Activated CD4-positive, alpha-beta T cell treated with anti-CD3 and anti-CD28 coated beads for 1 hour (primary cell): ENCODE measurements at places on chromosomes 1 and 21.
A peak's percentile ranks its signal among the peaks of the same experiment; 100 is the strongest.

- DNase-seq: no peak
Observed at GRCh38 chr1:207821464-207822045, 69.7 kb downstream of the CD46 start.

DNA sequence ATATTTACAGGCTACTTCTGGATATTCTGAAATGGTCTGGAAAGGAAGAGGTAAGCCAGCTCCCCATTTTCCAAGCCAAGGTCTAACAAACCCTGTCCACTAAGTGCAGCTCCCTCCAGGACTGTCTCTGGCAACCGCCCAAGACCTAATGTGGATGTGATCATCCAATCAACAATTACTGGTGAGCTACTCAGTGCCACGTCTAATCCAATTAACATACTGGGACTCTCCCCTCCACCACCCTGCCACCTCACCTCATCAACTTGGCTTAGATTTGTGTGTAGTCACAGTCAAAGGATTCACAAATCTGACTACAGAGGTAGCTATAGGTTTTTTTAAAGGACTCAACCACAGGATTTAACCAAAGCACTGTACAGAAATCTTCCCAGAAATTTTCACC is 25.4 kb upstream of the S100A7 start:
- DNase-seq: no peak

- no peak for DNase-seq
Observed at GRCh38 chr1:232137066-232137465, 492.9 kb downstream of the SIPA1L2 start.

DNA sequence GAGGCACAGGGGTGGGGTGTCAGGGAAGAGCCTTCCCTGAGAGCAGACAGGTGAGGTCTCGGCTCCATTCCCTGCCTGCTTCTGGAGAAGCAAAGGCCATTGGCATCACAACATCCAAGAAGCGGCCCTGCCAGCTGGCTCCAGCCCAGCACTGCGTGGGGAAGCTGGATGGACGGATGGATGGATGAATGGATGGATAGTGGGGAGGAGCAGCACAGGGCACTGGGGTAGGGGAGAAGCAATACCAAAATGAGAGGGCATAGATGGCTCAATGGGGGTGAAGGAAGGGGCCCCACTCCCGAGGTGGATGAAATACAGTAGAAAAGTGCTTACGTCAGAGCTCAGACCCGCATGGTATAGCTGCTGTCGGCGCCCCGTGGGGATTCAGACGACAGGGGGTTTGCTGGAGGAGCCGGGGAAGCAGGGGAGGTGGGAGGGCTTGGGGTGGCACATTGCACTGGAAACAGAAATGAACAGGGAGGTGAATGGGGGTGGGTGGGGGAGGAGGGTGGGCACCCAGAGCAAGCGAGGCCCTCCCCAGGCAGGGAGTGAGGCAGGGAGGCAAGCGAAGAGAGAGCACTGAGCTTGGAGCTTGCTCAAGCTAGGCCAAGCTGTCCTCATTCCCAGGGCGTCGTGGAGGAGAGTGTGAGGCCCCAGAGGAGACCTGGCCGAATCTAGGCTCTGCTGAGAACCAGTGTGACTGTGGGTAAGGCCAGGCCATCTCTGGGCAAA is 9.5 kb upstream of the GOLT1A start:
- DNase-seq: no peak

DNA sequence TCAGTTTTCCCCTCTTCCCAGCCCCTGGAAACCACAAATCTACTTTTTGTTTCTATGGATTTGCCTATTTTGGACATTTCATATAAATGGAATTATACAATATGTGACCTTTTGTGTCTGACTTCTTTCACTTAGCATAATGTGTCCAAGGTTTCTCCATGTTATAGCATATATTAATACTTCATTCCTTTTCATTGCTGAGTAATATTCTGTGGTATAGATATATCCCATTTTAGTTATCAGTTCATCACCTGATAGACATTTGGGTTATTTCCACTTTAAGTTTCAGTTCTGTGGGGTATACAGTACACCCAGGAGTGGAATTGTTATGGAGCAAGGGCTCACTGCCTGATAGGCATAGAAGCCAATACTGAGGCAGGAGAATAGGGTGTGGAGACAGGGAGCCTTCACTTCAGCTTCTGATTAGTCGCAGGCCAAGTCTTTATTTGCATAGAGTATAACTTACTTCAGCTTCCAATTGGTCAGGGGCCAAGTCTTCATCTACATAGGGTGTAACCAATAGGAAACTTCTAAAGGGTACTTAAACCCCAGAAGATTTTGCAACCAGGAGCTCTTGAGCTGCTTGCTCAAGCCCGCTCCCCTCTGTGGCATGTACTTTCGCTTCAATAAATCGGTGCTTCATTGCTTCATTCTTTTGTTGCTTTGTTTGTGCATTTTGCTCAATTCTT is 8.3 kb upstream of the NVL start:
- DNase-seq: no peak

GRCh38 chr21:45135868-45136267 is 61.5 kb downstream of the ADARB1 start:
- no peak for DNase-seq

GRCh38 chr1:190159146-190159545 is 318.5 kb downstream of the BRINP3 start:
- DNase-seq: no peak

DNA sequence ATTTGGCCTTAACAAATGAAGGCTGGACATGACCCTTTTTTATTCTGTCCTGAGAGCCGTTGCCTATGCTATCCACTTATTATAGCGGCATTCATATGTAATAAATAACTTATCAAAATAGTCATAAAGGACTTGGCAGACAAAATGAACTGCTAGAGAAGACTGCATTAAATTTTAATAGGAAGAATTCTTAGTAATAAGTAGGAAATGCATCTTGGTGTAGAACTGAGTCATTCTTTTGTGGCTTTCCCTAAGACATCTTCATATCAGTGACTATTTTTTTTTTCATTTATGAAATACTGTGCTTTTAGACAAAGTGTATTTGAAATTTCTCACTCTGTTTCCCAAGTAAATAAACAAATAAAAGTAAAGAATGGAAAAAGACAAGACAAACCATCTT is 45.6 kb downstream of the PBX1 start:
- no peak for DNase-seq

- no peak for DNase-seq
Observed at GRCh38 chr1:43866201-43866600, 67.4 kb upstream of the ARTN start.

DNA sequence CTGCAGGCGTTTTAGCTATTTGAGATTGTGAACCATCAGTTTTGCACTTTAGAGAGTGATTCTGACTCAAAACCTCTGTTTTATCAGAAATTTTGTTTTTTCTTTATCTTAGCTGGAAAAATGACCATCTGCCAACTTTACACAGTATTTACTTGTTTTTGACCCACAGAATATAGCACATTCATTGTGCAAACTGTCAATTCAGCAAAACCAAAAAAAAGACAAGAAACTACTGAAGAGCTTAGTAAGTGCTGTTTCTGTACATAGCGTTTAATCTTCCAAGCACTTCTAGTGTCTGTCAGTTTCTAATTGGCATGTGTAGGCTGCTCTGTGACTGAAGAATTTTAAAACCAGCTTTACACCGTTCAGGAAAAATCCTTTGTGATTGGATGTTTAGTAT is 76.0 kb upstream of the VANGL1 start:
- DNase-seq: no peak

GRCh38 chr21:38795475-38795874 is 10.3 kb upstream of the ETS2 start:
- DNase-seq: no peak

DNA sequence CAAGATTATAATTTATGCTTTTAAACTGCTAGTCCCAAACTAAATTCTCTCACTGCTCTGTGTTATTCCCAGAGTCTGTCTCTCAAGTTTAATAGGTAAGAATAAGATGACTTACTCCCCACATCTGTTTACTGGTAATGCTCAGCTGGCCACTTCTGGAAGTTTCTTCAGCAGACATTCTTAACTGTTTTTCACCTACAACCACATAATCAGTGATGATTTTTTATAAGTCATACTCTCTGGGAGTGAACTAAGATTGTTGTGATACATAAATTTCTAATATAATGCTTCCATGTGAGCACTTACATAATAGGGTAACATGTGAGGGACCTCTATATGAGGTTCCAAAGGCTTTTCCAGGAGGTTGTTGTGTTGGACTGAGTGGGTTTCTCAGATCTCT is 8.7 kb downstream of the SLAMF7 start:
- DNase-seq: no peak

- no peak for DNase-seq
Observed at GRCh38 chr1:65458730-65459396, 38.4 kb downstream of the LEPR start.

- DNase-seq: no peak
Observed at GRCh38 chr1:109659997-109660690, 4.2 kb downstream of the GSTM4 start.

DNA sequence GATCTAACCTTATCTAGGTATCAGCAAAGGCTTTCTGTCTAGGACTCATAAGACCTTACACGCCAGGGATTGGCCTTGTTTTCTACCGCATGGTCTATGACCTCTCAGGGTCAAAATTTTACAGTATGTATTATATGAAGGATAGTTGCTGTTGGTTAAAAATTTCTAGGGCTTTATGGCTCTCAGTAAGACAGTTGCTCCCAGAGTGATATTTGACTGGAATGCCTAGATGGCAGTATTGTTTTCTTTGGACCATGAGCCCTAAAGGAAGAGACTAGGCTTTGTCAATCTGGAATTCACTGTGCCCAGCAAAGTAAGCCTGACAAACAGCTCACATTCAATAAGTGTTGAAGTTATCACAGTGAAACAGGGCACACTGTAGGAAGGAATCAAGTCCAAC is 37.6 kb downstream of the C1orf87 start:
- no peak for DNase-seq

DNA sequence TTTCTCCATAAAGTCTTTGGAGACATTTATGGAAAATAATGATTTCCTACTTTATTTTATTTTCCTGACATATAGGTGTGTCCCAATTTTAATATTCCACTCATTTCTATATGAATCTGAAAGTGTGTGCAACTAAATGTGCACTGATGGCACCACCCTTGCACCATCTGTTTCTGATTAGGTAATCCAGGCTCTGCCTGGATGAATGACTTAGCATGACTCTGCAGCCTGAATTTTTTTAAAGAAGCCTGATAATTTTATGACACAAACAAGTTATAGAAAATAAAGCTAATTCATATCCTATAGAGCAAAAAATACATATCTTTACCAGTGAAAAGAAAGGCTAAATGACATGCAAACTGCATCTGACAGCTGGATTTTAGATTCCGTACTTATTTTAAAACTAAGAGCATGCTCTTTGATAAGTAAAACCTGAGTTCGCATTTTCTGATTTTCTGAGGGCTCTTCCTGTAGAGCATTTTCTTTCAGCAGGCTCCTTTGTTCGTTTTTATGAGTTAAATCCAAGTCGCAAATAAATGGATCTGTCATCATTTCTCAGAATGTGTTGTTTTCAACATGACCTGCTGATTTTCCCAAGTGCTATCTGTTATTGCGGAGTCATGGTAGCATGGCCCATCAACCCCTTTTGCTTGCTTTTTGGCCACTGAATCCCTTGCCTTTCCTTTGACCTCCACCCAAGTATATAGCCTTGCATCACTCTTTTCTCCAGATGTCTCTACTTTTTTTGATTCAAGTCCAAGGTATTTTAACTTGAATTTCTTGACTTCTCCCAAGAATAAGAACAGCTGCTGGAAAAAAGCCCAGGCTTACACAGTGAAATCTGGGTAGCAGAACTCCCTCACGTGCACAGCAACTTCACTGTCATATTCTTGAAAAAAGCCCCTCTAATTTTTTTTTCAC is 52.8 kb upstream of the LYPLAL1 start:
- no peak for DNase-seq

GRCh38 chr1:113811888-113812660 is at the start of gene RSBN1:
Gene RSBN1, minus strand, starts transcription at chr1:113812476. Its CDS starts 64 bp downstream, at chr1:113812412.
- peak; percentile 98 for DNase-seq

DNA sequence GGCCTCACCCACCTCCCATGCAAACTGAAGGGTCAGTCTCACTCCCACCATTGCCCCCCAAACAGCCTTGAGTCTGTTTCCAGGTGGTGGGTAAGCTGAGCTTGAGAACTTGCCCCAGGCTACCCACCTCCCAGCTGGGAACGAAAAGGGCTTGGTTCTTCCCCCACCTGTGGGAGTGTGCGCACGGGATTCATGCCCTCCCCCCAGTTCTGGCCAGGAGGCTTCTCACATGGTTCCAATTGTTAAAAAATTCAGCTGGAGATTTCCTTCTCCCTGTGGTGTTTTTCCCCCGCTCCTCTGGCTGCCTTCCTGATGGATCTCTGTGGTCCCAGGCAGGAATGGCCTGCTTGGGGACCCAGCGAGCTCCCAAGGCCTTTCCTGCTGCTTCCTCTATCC is 81.8 kb upstream of the C21orf91 start:
- no peak for DNase-seq

DNA sequence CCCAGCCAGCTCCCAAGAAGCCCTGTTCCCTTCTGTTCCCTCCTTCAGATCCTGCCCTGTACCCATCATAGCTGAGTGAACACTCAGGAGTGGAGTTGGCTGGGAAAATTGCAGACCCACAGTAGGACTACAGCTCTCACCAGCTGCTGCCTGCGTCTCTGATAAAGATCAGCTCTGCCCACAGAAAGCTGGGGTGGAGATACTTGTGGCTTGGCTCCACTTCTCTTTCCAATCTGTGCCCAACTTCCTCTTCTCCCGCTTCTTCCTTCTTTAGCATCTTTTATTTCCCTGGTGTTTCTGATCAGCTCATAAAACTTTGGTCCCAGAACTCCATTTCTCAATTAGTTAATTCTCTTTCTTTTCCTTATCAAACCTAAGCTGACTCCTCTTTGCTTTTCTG is 5.5 kb upstream of the CD1A start:
- DNase-seq: no peak

GRCh38 chr1:33094971-33095604 is 14.1 kb downstream of the AZIN2 start:
- DNase-seq: no peak

DNA sequence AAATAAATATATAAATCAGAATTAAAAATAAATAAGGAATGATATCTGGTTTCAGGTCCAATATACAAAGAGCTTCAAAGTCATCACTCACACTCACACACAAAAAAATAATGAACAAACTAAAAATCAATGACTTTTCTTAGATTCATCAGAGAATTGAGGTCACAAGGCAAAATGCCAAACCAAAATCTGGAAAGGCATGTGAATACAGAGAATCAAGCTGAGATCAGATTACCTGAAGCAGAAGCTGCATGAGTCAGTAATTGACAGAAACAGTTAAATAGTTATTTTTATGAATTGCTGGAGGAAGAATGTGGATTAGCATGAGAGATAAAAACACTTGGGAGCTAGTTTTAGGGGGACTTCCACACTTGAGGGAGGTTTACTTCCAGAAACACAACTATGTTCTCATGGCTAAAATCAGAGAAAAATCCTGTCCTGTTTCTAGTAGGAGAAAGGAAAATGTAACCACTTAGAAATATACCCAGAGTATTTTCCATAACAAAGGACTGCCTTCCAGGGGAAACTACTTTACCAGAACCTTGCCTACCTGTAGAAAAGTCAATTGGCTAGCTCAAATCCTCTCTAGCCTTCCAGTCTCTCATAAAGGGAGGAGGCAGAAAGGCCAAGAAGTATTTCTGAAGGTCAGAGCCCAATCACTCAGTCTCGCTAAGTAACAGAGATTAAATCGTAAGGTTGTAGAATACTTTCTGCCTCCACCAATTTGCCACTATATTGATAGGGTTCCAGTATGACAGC is 536.6 kb upstream of the NR5A2 start:
- no peak for DNase-seq

- peak; percentile 5 for DNase-seq
Observed at GRCh38 chr21:46096596-46097335, 1.1 kb upstream of the COL6A2 start.
